Endothelial cell (in vitro differentiated cells): ENCODE measurements at places on chromosomes 6 and 20. TPM values are rescaled to one million over a fixed set of nuclear protein-coding genes. Genes with fewer than 3 reads are reported as not detected.
A peak's percentile ranks its signal among the peaks of the same experiment; 100 is the strongest.

DNA sequence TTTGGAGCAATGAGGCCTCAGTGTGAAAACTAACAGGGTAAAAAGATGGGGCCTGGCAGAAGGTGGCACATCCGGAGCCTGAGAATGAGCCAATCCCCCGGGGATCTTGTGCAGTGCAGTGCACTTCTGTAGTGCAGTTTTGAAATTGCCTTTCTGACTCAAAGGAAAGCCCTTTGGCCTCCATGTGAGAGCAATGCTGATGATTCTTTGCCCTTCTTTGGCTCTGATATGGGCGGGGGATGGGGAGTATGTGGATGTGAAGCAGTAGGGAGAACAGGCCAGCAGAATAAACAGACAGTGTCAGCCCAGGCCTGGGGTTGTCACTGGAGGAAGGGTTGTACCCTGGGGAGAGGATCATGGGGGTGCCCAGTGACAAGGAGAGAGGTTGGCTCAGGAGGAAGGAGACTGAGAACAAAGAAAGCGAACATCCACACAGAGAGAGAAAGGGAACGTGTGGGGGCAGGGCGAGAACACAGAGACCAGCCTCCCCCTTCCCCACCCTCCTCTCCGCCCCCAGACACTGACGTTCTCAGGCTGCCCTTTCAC, 351.2 kb downstream of the CDC5L start:
- no peak for DNase-seq

- no peak for DNase-seq
Observed at GRCh38 chr20:44198872-44199271, 11.7 kb downstream of the OSER1 start.

The HLA-B gene
- total RNA-seq, result 301 TPM

- DNase-seq, result peak; percentile 34
Observed at GRCh38 chr6:40788661-40789655, 201.8 kb upstream of the LRFN2 start.

The SLC35D3 gene
- not detected for total RNA-seq

- DNase-seq, result peak; percentile 18
Observed at GRCh38 chr20:43508106-43508505, 609 bp downstream of the L3MBTL1 start.

- no peak for DNase-seq
Observed at GRCh38 chr6:135540207-135540840, 42.8 kb upstream of the AHI1 start.

GRCh38 chr6:71038711-71039344, 82.0 kb upstream of the B3GAT2 start:
- DNase-seq, result no peak

The SNX3 gene
- total RNA-seq, result 264 TPM

The RUNX2 gene
- total RNA-seq, result 1.8 TPM

The CGA gene
- total RNA-seq, result not detected

The ADTRP gene
- not detected for total RNA-seq

- DNase-seq, result no peak
Observed at GRCh38 chr20:7855545-7855944, 84.7 kb downstream of the HAO1 start.

- DNase-seq, result no peak
Observed at GRCh38 chr20:18831830-18832499, 18.4 kb downstream of the SCP2D1 start.

GRCh38 chr6:106275692-106276091, 49.9 kb downstream of the ATG5 start:
- DNase-seq, result no peak

DNA sequence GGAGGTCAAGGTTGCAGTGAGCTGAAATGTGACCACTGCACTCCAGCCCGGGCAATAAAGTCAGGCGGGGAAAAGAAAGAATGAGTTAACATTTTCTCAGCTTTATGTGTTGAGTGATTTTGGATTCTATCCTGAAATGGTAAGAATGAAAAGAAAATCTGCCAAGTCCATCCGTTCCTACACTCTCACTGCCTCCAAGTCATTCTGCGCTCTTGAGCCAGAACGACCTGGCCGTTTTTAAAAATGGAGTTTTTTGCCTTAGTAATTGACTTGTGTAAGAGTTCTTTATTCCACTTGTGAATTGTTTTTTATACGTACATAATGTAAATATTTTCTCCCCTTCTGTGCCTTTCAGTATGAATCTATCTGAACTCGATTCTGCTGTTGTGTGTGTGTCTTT, 28.7 kb downstream of the DNAJC5 start:
- DNase-seq, result no peak

DNA sequence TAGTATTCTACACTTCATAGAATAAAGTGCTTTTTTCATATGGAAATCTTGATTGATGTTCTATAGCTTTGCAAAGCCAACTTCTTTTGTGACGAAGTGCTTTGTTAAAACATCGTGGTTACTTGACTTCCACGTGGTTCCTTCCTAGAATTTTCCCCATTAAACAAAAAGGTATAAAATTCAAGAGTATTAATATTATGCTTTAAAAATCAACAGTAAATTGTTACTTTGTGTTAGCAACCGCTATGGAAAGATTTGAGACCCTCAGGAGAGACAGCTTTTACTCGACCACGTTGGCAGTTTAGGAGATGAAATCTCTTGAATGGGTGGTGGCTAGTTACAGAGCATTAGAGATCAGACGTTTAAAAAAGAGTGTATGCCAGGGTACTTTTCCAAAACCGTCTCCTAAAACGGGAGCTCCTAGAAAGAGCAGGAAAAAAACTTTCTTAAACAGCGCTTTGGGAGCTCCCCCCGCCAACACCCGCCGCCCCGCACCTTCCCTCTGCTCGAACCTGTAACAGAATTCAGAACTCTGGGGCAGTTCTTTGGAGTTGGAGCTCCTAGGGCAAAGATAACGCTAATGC, 920 bp downstream of the GJA1 start:
- DNase-seq, result no peak

DNA sequence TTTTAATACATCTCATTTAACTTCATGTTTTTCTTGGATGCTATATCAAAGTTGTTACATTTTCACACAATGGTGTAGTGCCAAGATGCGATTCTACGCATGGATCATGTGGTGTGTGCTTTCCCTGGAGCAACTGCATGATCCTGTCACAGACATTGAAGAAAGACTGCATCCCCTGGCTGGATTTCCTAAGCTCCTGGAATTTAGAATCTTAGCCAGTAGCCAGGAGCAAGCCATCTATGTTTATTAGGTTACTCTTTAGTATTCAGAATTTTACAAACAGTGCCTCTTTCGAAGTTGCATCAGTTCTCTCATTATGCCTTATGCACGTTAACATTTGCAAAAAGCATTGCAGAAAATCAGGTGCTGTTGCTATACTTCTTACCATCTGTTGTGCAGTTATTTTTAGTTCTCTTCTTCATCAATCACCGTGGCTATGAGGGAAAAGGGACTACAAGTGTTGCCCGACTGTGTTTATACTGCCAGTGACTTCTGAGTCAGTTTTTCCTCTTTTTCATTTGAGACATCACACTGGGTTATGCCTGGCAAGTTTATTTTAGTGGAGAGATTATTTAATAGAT, 584.2 kb downstream of the BCKDHB start:
- DNase-seq, result no peak

DNA sequence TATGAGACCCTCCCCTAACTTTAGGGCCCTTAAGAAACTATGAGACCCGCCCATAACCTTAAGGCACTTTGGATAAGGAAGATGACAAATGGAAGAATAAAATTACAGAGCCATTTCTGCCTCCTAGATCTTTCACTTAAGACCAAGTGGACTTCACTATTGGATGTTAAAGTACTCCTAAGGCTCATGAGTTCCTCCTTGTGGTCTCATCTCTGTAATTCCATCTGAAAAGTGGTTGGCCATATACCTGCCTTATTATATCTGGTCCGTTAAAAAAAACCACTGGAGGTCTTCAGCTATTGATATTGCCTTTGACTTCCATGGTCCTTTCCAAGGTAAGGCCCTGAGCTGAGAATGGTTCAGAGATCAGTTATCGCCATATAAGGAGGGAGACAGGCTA, 310.3 kb downstream of the EYA4 start:
- DNase-seq, result no peak

The NXT1 gene
- total RNA-seq, result 24.5 TPM

DNA sequence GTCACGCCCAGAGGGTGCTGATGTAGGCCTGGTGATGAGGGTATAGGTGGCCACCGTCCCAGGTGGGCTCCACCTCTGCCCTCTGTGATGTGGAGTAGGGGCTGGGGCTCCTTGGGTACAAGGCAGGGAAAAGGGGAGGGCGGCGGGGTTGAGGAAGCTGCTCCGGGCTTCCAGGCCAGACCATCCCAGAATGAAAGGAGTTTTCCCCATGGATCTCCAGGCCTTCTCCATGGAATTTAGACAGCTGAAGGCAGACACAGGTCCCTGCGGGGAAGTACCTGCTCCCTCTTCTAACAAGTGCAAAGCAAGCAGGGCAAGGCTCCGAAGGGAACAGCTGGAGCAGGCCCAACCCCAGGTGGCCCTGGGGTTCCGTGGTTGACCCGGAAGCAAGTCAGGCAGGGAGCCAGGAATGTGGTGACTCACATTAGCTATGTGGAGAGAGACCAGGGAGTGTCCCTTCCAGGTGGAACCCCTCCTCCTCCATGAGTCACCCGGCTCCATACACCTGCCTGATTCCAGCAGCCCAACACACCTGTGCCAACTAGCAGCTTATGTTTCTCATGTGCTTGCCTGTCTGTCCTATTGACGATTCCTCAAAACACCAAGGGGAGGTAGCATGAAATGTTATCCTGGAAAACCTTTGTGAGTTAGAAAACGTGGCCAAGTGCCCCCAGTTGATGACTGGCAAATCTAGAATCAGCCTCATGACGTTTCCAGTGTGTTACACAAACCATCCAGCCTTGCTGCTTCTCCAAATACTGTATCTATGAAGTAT, 59.7 kb upstream of the SNX9 start:
- DNase-seq, result no peak

- no peak for DNase-seq
Observed at GRCh38 chr6:1250489-1251197, 61.3 kb upstream of the FOXQ1 start.

The OR14J1 gene
- 0.10 TPM for total RNA-seq
